ENCODE measurements at places on chromosomes 16 and 17. TPM values are rescaled to one million over a fixed set of nuclear protein-coding genes. Genes with fewer than 3 reads are reported as not detected.

The KRTAP9-4 gene
- not detected for total RNA-seq

The P2RX1 gene
- total RNA-seq = 0.23 TPM

The ABI3 gene
- not detected for total RNA-seq

- no peak for DNase-seq
Observed at GRCh38 chr17:2967515-2967914, 95.9 kb downstream of the OR1D5 start.

DNA sequence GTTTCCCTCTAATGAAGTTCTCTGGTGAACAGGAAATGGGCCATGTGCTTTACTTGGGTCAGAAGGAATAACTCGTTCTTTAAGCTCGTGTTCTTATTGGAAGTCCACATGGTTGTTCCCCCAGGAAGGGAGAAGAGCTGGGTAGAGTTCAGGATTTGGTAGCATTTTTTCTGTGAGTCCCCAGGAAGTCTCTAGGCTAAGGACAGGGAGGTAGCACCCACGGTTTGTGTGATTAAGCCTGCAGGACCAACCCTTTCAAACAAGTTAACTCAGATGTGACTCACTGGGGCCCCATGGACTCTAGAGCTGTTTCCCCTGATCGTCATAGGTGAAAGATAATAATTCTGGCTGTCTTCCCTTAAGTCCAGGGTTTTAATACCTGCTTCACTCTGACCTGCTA lies 16.4 kb downstream of the SAP30BP start:
- peak; percentile 37 for DNase-seq

Measured in Caco-2 (cell line).